ENCODE measurements at places on chromosomes 11 and 22. TPM values are rescaled to one million over a fixed set of nuclear protein-coding genes. Genes with fewer than 3 reads are reported as not detected.
A peak's percentile ranks its signal among the peaks of the same experiment; 100 is the strongest.

Gene MMP12
- total RNA-seq, result not detected

- H3K4me1 ChIP-seq, result peaks cover 20% of the 10 kb centered on the region
- DNase-seq, result no peak
- no peaks in the 10 kb centered on the region for H3K36me3 ChIP-seq
- no peak overlapping the region for H3K27ac ChIP-seq
Measured at GRCh38 chr22:35637254-35637653, 11.0 kb upstream of the APOL6 start.

DNA sequence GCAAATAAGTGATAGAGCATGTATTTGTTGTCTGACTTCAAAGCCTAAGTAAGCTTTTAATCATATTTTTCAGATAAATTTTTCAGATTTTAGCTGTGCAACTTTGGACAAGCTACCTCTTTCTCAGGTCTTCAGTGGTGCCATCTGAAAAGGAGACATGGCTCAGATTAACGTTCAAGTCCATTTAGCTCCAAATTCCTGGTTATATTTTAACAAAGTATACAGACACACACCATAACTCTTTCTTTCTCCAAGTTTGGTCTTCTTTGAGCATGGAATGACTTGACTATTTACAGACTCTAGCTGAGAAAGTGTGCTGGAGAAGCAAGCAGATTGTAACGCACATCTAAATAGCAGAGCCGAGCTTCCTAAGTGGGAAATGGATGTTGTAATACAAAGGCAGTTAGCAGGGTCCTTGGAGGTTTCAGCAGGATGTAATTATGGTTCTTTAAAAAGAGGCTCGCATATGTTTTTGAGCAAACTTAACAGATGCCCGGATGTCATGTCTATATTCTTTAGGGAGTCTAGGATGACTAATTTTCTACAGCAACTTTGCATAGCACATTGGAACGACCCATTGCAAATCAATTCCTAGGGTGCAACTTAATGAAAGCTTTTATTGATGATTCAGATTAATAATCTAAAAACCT lies 128.1 kb upstream of the E2F8 start:
- H3K27me3 ChIP-seq, result no peaks in the 10 kb centered on the region
- H3K4me3 ChIP-seq, result no peak overlapping the region
- DNase-seq, result no peak

DNA sequence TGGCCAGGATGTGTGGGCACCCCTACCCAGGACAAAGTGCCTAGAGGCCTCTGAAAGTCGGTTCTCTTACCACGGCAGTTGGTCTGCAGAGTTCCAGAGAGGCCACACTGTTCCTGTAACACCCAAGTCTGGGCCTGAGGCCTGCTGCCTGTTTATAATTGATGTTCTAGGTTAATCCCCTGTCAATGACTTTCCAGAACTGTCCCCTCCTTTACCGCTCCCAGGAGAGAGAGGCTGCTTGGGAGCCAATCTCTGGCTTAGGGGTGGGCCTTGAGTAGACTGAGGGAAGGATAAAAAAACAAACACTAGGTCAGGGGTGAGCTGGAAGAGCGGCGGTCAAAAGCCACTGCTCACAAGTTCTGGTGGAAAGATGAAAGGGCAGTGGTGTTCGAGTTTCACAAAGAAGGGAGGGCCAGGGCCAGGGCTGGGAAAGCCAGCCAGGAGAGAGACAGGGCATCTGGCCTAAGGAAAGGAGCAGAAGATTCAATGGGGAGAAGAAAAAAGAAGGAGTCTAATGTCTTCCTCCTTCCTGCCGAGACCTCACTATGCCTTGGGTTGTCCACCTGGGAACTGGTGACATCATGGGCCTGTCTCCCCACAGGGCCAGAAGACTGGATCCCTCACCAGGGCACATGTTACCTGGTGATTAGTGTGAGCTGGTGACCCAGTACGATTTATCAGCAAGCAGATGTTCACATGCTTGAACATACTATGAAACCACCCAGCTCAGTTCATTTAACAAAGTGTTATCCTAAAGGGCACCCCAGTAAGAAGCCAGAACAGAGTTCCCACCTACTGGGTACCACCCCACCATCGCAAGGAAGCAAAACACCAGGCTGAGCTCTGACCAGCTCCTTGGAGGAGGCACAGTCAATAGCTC lies 50.2 kb downstream of the PC start:
- H3K36me3 ChIP-seq, result no peaks in the 10 kb centered on the region
- H3K27me3 ChIP-seq, result no peaks in the 10 kb centered on the region
- no peak overlapping the region for H3K27ac ChIP-seq

DNA sequence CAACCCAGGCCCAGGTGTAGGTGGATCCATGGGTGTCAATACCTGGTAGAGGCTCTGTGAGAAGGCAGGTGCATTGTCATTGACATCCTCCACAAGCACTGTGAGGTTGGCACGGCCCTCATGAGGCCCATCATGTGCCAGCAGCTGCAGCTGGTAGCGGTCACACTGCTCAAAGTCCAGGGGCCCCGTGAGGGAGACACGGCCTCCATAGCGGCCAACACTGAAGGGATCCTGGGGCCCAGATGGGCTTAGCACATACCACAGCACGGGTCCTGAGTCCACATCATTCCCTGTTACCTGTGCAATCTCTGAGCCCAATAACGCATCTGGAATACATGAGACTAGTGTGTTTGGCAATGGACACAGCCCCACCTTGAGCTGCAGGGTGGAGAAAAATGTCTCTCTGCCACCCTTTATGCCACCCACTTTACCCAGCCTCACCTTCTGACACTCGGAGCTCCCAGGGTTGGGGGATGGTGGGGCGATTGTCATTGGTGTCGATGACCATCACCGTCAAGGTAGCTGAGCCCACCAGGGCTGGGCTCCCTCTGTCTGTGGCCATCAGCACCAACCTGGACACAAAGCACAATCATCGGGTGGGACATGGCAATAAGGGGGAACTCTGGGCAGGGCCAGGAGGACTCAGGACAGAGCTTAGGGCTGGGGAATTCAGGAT lies 6.1 kb upstream of the TPP1 start:
- H3K36me3 ChIP-seq, result peaks cover 51% of the 10 kb centered on the region
- H3K4me1 ChIP-seq, result no peaks in the 10 kb centered on the region
- H3K27ac ChIP-seq, result no peak overlapping the region
- DNase-seq, result no peak
- no peak overlapping the region for H3K4me3 ChIP-seq
- H3K27me3 ChIP-seq, result no peaks in the 10 kb centered on the region

Gene UBQLN3
- 1.5 TPM for total RNA-seq

- H3K36me3 ChIP-seq, result no peaks in the 10 kb centered on the region
- H3K27me3 ChIP-seq, result no peaks in the 10 kb centered on the region
- DNase-seq, result no peak
- no peak overlapping the region for H3K27ac ChIP-seq
- no peaks in the 10 kb centered on the region for H3K4me1 ChIP-seq
- no peak overlapping the region for H3K4me3 ChIP-seq
Measured at GRCh38 chr22:22480940-22481339, 27.6 kb downstream of the ZNF280B start.

Gene AP1B1
- 73.1 TPM for total RNA-seq

DNA sequence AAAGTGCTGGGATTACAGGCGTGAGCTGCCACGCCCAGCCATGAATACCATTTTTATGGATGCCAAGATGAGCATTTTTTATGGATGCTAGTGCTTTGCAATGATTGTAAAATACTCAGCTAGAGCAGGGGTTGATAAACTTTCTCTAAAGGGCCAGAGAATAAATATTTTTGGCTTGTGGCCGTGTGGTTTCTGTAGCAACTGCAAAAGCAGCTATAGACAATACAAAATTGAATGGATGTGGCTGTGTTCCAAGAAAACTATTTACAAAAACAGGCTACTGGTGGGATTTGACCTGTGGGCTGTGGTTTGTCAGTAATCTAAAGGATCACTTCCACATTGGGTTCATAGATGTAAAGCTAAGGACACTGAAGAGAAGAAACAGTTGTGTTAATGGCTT lies 56.0 kb downstream of the COMMD9 start:
- H3K4me1 ChIP-seq, result peaks cover 23% of the 10 kb centered on the region
- H3K36me3 ChIP-seq, result no peaks in the 10 kb centered on the region
- no peak for DNase-seq
- no peaks in the 10 kb centered on the region for H3K27me3 ChIP-seq
- no peak overlapping the region for H3K4me3 ChIP-seq

Gene PHOX2A
- not detected for total RNA-seq

Gene APOL5
- not detected for total RNA-seq

Gene SYT8
- total RNA-seq, result 3.4 TPM

DNA sequence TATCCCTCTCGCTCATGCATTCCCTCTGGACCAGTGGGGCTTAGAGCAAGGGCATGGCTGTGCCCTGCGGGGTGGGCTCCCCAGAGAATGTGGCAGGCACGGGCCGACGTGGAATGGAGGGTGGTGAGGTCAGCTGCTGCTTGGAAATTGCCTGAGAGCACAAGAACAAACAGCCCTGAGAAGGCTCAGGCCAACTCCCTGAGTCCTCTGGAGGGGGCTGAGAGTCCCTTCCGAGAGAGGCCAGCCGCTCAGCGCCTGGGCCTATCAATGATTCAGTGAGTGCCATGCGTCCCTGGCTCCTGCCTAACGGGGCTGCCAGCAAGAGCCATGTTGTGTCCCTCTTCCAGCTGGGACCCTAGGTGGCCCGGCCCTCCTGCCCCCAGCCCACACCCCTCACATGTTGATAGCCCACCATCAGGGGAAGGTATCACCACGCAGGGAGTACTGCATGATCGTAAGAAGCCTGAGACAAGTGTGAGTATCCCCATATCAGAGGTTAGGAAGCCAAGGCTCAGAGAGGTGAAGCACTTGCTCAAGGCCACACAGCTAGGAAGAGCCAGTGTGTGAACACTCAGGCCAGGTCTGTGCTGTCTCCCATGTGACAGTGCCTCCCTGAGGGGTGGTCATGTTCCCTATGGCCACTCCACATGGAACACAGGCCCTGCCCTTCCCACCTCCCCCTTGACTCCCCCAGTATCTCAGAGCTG lies 55.8 kb downstream of the NECTIN1 start:
- no peak overlapping the region for H3K27ac ChIP-seq
- no peaks in the 10 kb centered on the region for H3K27me3 ChIP-seq
- no peak for DNase-seq
- H3K36me3 ChIP-seq, result peaks cover 2% of the 10 kb centered on the region
- H3K4me3 ChIP-seq, result no peak overlapping the region
- peaks cover 10% of the 10 kb centered on the region for H3K4me1 ChIP-seq

Gene CSRP3
- total RNA-seq, result not detected

Gene GGTLC2
- total RNA-seq, result not detected

Gene SMIM35
- not detected for total RNA-seq

DNA sequence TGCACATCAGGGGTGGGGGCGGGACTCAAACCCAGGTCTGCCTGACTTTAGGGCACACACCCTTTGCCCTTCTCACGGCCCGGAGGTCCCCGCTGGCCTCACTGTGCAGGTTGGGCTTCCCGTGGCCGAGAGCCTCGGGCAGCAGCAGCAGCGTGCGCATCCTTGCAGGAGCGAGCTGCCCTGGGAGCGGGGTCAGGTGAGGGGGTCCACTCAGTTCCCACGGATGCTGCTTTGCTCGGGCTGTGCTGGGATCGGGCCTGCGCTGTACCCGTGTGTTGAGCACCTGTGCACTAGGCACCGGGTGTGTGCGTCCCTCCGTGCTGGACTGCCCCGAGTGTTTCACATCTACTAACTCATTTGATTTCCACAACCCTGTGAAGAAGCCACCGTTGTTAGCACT lies 25.1 kb downstream of the PRR5 start:
- no peak for DNase-seq
- H3K27me3 ChIP-seq, result no peaks in the 10 kb centered on the region
- H3K4me3 ChIP-seq, result no peak overlapping the region
- no peak overlapping the region for H3K27ac ChIP-seq

Gene TPH1
- total RNA-seq, result 17.5 TPM

DNA sequence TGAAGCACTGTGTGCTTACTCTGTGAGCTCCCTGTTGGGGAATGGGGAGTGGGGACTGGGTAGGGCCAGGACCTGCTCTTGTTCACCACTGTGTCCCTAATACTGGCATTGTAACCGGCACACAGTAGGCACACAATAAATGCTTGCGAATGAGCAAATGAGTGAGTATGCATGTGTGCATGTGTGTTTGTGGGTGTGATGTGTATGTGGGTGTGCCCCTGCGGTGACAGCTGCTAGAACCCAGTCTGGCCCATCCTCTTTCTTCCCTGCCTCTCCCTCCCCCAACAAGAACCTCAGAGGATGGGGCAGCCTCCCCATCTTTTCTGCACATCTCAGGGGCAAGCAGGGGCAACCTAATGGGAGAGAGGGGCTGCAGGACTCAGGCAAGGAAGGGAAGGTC lies 90.5 kb downstream of the MN1 start:
- H3K27ac ChIP-seq, result no peak overlapping the region
- H3K4me3 ChIP-seq, result no peak overlapping the region
- H3K4me1 ChIP-seq, result no peaks in the 10 kb centered on the region
- no peaks in the 10 kb centered on the region for H3K36me3 ChIP-seq
- no peaks in the 10 kb centered on the region for H3K27me3 ChIP-seq
- no peak for DNase-seq

GRCh38 chr22:23183061-23183698 lies 2.9 kb downstream of the BCR start:
- peaks cover 74% of the 10 kb centered on the region for H3K4me1 ChIP-seq
- peak overlapping the region; percentile 53 for H3K27ac ChIP-seq
- peak overlapping the region; percentile 72 for H3K4me3 ChIP-seq
- no peaks in the 10 kb centered on the region for H3K27me3 ChIP-seq
- DNase-seq, result no peak
- H3K36me3 ChIP-seq, result no peaks in the 10 kb centered on the region

- H3K36me3 ChIP-seq, result no peaks in the 10 kb centered on the region
- H3K27me3 ChIP-seq, result no peaks in the 10 kb centered on the region
- no peak overlapping the region for H3K27ac ChIP-seq
- DNase-seq, result no peak
- H3K4me3 ChIP-seq, result no peak overlapping the region
- no peaks in the 10 kb centered on the region for H3K4me1 ChIP-seq
Measured at GRCh38 chr11:109522116-109522755, 100.2 kb downstream of the C11orf87 start.

Gene MRGPRX4
- total RNA-seq, result not detected

Gene SLC15A3
- total RNA-seq, result 29.5 TPM

DNA sequence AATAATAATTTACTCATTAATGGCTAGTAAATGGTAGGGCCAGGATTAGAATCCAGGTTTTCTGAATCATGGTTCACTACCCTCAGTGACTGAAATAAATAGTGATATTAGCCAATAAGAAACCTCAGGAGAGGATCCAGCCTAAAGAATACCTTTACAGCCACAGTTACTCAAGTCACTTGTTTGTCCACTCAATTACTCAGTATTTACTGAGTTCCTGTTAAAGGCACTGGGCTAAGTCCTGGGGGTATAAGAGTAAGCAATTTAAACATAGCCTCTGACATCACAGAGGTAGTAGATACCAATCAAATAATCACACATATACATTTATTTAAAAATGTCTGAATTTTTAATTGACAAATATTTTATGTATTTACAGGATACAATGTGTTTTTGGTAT lies 56.8 kb upstream of the GAB2 start:
- H3K36me3 ChIP-seq, result no peaks in the 10 kb centered on the region
- no peak overlapping the region for H3K27ac ChIP-seq
- no peak for DNase-seq
- no peaks in the 10 kb centered on the region for H3K4me1 ChIP-seq
- no peaks in the 10 kb centered on the region for H3K27me3 ChIP-seq
- H3K4me3 ChIP-seq, result no peak overlapping the region

GRCh38 chr11:66600631-66601233 lies 7.7 kb downstream of the CCS start:
- peaks cover 25% of the 10 kb centered on the region for H3K4me1 ChIP-seq
- no peaks in the 10 kb centered on the region for H3K27me3 ChIP-seq
- H3K27ac ChIP-seq, result peak overlapping the region; percentile 70
- H3K4me3 ChIP-seq, result no peak overlapping the region
- no peak for DNase-seq

Gene UBQLNL
- 1.4 TPM for total RNA-seq

Gene P4HA3
- total RNA-seq, result 4.4 TPM

Data from thoracic aorta (tissue), 2 donors.